ENCODE measurements at places on chromosomes 12 and 14.

DNA sequence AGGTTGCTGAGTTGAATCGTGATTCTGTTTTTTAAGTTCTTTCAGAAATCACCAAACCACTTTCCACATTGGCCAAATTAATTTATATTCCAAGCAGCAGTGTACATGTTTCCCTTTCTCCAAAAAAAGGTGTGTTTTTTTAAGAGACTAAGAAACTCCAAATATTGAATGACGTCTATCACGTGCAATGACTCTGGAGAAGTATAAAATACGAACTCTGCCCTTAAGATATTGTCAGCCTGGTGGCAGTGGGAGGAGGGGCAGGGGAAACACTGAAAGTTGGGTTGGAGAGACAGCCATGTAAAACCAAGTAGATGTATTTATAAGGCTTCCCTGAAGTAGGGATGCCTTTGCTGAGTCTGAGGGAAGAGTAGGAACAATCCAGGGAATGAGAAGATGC, 50.1 kb upstream of the DHRS4 start:
- DNase-seq = no peak

DNA sequence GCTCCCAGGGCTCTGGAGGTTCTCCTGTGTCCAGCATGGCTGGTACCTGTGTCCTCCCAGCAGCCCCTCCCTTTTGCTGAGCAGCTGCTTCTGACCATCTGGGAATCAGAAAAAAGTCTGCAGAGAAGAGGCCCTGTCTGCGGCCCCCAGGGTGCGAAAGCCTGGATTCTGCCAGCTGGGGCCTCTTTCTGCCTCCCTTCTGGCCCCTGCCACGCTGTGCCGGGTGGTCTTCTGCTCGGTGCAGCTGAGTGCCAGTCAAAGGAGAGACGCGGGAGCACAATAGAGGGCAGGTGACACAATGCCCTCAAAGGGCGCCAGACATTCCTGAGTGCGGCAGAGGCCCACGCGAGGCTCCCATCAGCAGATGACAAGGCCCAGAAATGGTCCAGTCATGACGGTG, 12.6 kb downstream of the BTBD6 start:
- DNase-seq = no peak

DNA sequence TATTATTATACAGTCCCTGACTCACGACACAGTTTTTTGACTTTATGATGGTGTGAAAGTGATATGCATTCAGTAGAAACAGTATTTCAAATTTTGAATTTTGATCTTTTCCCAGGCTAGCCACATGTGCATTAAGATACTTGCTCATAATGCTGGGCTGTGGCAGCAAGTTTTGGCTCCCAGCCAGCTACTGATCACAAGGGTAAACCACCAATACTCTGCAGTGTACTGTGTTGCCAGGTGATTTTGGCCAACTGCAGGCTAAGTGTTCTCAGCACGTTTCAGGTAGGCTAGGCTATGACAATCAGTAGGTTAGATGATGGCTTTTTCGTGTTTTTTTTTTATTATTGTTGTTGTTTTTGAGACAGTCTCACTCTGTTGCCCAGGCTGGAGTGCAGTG, 69.4 kb upstream of the ACTN1 start:
- peak; percentile 80 for DNase-seq

GRCh38 chr12:96786791-96787190, 120.3 kb upstream of the NEDD1 start:
- DNase-seq = no peak

GRCh38 chr12:53453953-53454640, 2.2 kb downstream of the PCBP2 start:
- DNase-seq = no peak

- DNase-seq = peak; percentile 94
These were observed 29.3 kb upstream of the KLRF1 start for GRCh38 chr12:9797722-9798619.

DNA sequence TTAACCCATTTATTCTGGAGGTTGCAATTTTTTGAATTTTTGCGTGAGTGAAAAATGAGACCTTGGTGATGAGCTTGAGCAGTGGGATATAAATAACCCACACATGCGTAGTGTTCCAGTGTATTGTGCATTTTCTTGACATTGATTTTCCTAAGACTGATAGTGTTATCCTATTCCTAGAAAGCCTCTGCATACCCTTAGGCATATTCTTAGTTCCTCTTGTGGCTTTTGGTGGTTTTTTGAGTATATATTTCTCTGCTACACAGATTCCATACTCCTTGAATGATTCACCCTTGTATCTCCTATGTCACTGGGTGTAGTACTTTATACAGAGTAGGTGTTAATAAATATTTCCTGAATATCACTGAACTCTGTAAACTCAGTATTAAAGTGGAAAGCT, 363.4 kb upstream of the PDE3A start:
- DNase-seq = no peak

GRCh38 chr14:69571449-69572029, 3.1 kb downstream of the CCDC177 start:
- DNase-seq = peak; percentile 22

DNA sequence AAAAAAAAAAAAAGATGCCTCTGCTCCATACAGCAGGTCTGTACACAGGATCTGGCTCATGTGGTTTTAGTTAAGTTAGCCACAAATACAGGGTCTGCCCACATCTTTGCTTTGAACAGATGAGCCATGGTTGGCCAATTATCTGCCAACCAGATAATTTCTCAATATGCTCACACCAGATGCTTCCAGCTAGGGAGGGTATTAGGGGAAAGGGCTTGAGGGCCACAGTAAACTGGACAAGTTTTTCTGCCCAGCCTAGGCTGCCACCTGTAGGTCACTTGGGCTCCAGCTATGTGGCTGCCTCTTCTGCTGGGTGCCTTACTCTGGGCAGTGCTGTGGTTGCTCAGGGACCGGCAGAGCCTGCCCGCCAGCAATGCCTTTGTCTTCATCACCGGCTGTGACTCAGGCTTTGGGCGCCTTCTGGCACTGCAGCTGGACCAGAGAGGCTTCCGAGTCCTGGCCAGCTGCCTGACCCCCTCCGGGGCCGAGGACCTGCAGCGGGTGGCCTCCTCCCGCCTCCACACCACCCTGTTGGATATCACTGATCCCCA, 776 bp downstream of the RDH5 start:
- peak; percentile 90 for DNase-seq

DNA sequence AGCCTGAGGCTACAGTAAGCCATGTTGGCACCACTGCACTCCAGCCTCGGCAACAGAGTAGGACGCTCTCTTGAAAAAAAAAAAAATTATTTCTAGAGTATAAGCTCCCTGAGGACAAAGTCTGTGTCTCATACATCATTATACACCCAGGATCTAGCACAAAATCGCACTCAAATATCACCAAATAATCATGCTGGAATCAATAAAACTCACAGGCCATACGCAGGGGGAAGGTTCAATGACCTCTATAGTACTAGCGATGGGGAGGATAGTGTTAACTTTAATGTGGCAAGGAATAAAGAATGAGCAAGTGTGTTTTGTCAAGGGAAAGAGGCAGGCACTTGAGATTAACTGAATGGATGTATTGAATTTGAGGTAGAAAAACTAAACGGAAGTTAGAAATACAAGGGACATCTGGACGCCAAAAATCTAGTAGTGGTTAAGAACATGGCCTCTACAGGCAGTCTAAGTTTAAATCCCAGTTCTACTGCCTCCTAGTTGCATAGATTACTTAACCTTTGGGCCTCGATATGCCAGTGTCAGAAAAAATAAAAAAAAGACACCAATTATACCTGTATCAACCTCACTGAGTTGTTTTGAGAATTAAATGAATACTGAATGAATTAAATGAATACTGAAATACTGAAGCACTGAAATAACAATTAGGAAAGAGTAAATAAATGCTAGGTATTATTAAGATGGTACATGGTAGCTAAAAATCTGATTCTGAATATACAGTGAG, 4.4 kb upstream of the AP4S1 start:
- DNase-seq = no peak

DNA sequence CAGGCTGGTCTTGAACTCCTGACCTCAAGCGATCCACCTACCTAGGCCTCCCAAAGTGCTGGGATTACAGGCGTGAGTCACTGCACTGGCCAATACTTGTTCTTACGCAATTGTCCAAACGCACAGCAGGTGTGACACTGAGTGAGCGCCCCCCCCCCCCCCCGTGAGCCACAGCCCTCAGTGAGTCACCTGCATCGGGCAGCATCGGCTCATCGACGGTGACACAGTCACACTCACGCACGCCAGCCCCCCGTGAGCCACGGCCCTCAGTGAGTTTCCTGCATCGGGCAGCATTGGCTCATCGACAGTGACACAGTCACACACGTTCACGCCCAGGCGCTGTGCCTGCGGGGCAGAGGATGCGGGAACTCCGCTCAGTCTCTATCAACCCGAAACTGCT, 42.5 kb downstream of the GALNT9 start:
- DNase-seq = no peak

DNA sequence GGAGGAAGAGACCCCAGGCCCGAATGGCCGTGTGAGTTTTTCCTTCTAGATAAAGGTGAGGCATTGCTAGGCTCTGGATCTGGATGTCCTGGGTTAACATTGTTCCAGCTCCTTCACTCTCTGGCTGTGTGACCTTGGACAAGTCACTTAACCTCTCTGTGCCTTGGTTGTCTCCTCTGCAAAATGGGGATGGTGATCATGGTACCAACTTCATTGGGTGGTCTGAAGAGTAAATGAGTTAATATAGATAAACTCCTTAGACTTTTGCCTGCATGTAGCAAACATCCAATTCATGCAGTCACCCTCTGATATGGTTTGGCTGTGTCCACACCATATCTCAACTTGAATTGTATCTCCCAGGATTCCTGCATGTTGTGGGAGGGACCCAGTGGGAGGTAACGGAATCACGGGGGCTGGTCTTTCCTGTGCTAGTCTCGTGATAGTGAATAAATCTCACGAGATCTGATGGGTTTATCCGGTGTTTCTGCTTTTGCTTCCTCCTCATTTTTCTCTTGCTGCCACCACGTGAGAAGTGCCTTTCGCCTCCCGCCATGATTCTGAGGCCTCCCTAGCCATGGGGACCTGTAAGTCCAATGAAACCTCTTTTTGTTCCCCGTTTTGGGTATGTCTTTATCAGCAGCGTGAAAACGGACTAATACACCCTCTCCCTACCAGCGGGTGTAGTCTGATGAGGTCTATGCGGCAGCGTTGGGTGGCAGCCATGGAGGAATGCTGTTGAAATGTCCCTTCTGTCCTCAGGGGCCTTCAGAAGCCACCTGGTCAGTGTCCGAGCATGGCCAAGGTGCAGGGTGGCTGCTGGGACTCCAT, 256.1 kb downstream of the GLT1D1 start:
- no peak for DNase-seq

- no peak for DNase-seq
These were observed 70.7 kb downstream of the PTPN11 start for GRCh38 chr12:112489456-112489855.

GRCh38 chr14:72476657-72477499, 417.0 kb downstream of the DPF3 start:
- peak; percentile 80 for DNase-seq

- no peak for DNase-seq
These were observed 5.1 kb downstream of the CACNA1C start for GRCh38 chr12:2057795-2058408.

DNA sequence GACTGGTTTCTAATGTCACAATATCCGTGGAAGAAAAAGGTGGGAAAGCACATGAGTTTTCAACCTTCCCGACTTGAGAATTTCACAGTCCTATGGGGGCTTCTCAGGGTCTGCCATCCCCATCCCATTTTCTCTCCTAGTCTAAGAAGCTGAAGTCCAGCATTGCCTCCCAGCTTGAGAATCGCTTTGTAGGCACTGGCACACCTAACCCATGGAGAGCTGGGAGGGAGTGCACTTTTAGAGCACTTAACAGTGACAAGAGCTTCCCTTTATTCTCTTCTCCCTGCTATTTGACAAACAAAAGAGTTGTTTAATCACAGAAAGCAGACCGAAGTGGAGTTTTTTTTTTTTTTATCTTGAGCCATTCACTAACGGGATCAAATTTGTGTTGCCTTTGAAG, 22.8 kb upstream of the SRRM4 start:
- no peak for DNase-seq

DNA sequence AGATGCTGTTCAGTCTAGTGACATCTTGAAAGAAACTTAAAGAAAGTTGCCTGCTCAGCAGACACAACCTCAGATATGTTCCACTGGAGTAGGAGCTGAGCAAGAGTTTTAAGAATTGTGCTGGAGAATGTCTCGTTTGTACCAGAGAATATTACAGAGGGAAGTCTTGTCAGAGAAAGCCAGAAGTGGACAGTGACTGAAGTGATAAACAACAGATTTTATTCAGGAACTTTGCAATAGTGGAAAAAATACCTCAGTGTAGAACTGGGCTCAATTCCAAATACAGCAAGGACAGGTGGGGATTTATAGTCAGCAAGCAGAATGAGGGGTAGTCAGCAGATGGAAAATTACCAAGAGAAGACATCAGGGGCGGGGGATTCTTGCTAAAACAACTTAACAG, 18.6 kb downstream of the ZDHHC17 start:
- DNase-seq = no peak

DNA sequence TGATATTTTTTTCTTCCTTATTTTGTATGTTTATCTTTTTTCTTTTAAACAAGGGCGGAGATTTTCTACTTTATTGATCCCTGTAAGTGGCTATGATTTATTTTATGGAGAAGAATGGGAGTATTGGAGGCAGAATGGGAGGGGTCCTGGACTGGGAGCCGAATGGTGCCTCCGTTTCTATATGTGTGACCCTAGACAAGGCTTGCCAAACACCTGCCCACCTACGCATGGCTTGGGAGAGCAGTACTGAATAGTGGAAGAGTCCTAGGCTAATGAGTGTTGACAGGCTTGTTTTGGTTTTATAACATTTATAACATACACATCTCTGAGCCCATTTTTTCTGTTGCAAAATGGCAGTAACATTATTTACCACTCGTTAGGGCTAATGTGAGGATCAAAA, 29.0 kb downstream of the STK38L start:
- DNase-seq = no peak

- DNase-seq = peak; percentile 79
These were observed 431.3 kb downstream of the NPAS3 start for GRCh38 chr14:33369972-33370371.

GRCh38 chr12:578748-579419, 84.4 kb downstream of the NINJ2 start:
- DNase-seq = no peak

DNA sequence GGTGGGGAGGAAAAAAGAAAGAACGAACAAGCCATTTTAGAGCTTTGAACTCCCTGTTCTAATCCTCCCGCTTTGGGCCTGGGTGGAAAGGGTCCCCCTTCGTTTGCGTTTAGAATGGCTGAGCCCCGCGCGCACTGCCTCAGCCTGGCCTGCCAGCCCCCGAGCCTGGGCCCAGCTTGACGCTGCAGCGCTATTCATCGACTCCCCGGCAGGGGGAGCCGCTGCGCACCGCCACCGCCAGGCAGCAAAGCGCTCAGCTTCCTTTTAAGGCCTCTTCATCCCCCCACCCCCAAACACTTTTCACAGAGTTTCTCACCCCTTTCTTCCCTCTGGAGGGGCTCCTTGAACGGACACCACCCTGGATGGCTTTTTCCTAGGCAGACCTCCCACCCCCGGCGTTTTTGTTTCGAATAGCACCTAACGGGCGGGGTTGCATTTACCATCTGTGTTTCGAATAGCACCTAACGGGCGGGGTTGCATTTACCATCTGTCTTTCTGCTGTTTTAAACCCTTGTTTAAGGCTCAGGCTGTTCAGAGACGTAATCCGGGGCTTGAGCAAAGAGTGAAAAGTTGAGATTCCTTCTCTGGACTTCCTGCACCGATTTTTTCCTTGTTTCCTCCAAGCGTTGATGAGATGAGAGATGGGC, 56.4 kb upstream of the PIWIL1 start:
- DNase-seq = peak; percentile 51
